Neural crest cell (in vitro differentiated cells): ENCODE measurements at places on chromosomes 2 and 18. TPM values are rescaled to one million over a fixed set of nuclear protein-coding genes. Genes with fewer than 3 reads are reported as not detected.

- DNase-seq: no peak
These were observed 104.5 kb upstream of the NCK2 start for GRCh38 chr2:105640246-105640645.

DNA sequence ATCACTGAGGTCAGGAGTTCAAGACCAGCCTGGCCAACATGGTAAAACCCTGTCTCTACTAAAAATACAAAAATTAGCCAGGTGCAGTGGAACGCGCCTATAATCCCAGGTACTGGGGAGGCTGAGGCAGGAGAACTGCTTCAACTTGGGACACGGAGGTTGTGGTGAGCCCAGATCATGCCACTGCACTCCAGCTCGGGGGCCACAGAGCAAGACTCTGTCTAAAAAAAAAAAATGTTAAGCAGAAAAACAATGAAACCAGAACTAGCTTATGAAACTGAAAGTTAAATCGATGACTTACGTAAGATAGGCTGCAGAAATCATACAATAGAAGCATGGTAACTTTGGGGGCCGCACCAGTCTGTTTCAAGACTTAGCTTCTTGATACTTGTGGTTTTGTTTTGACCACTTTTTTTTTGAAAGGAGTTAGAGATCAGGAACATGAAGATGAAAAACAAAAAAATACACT lies 6.2 kb upstream of the GPR155 start:
- DNase-seq: no peak

DNA sequence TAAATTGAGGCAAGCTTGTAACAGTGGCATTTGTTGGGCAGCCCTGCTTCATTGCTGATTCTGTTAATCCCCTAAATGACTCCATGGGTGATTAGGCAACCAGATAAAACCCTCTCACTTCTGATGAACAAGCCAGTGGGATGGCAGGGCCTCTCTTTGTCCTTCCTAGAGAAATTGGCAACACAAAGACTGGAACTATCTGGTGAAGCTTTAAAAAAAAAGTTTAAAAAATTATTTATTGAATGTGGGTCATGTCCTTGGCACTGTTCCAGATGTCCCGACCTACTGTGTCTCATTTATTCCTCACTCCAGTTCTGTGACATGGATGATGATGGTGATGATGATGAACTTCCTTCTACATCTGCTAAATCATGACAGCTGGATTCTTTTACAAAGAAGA lies 30.8 kb downstream of the NRP2 start:
- DNase-seq: no peak

DNA sequence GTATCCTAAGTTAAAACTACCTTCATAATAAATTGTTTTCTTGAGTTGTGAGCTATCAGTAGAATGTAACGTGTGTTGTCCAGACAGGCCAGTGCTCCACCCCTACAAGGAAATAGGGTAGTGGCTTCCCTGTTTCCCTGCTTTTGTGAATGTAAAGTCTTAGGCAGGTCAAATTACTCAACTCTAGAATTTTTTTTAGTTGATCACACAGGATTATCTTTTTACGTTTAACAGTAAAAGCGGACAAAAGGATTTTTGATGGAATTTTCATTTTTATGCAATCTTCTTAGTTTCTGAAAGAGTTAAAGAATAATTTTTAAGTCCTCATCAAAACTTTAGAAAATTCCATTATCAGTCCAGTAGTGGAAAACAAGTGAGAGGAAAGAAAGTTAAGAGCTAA lies 38.2 kb downstream of the GPD2 start:
- DNase-seq: no peak

- no peak for DNase-seq
These were observed 13.9 kb upstream of the SLC1A4 start for GRCh38 chr2:64975232-64975821.

- DNase-seq: no peak
These were observed 170.5 kb upstream of the DOK6 start for GRCh38 chr18:69230204-69230603.

DNA sequence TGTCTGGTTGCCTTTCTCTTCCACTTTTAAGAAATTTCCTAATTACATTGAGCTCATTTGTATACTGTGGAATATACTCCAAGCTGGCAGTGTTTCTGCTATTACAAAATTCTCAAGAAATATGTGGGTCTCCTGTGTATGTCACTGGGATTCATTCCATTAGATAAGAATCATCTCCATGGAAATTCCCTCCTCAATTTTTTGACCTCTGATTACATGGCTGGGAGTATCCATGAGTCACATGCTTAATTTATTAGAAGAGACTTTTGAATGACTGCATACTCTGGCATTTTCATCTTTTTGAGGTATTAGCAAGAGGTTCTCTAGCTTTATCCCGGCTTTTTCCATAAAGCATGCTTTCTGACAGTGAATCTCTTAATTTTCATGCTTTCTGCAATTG lies 665.5 kb upstream of the CNTNAP5 start:
- no peak for DNase-seq

GRCh38 chr18:63878925-63879324 lies 8.6 kb upstream of the SERPINB2 start:
- no peak for DNase-seq

GRCh38 chr2:16166327-16166981 lies 226.1 kb downstream of the MYCN start:
- peak; percentile 52 for DNase-seq

GRCh38 chr18:63981719-63982118 lies 11.8 kb downstream of the SERPINB8 start:
- DNase-seq: no peak

GRCh38 chr2:224442071-224442967 lies 40.4 kb upstream of the FAM124B start:
- no peak for DNase-seq

- peak; percentile 51 for DNase-seq
These were observed 103.4 kb downstream of the TNS1 start for GRCh38 chr2:217899231-217900009.

- no peak for DNase-seq
These were observed 702.9 kb upstream of the ACVR2A start for GRCh38 chr2:147141930-147142329.

DNA sequence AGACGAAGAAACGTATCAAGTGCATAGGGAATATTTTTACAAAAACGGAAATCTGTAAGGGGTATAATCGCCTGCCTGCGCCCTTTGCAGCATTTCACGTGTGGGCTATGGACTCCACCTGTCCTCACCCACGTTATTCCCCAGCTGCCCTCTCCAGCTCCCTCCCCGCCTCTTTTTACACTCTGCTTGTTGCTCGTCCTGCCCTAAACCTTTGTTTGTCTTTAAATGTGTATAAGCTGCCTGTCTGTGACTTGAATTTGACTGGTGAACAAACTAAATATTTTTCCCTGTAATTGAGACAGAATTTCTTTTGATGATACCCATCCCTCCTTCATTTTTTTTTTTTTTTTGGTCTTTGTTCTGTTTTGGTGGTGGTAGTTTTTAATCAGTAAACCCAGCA lies 169.4 kb upstream of the SIX3 start:
- DNase-seq: no peak

GRCh38 chr2:55519938-55520885 lies 694 bp downstream of the CFAP36 start:
- DNase-seq: no peak

DNA sequence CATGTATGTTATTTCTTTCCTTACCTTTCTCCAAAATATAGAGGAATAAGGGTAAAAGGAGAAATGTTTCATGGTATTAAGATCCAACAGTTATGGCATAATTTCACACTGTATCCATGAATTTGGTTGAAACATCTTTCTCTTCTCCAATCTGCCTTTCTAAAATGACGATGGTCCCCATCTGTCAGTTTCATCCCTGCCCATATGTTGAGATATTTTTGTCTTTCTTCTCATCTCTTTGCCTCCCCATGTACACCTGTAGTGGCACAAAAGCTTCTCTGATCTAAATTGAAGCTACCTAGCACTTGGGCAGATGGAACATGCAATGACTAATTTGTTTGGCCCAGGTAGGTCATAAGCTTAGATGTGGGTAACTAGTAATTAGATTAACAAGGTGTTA lies 90.7 kb upstream of the LRRTM1 start:
- DNase-seq: no peak

DNA sequence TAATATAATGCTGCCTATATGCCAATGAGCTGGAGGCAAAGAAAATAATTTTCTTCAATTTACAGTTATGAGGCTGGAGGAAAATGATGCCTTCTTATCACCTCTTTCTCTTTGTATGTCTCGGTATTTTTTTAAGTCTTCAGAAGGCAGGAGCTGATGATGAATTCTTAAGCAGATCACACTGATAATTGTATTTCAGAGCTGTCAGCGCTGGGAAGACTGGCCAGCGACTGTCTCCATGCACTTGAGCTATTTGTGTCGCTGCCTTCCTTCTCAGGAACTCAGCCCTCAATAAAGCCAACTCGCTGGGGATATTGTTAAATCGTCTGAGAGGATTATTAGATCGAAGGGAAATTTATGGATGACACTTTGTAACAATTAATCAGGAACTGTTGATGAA lies 40.3 kb downstream of the PTGR3 start:
- no peak for DNase-seq

- no peak for DNase-seq
These were observed 12.7 kb downstream of the USP39 start for GRCh38 chr2:85628658-85629057.

Gene GULP1
- 39.1 and 43.8 TPM in 2 replicates for total RNA-seq

Gene MYO5B
- 0.25 and 0.40 TPM in 2 replicates for total RNA-seq

Gene REG1B
- not detected in 2 replicates for total RNA-seq

Gene NEB
- total RNA-seq: 0.57 and 0.77 TPM in 2 replicates

Gene TSPYL6
- total RNA-seq: not detected in 2 replicates

Gene DSC3
- total RNA-seq: 0.09 and 0.16 TPM in 2 replicates

Gene B3GNT7
- 0.61 and 0.79 TPM in 2 replicates for total RNA-seq

Gene WDR54
- total RNA-seq: 56.9 and 57.8 TPM in 2 replicates
